ENCODE measurements at places on chromosomes 3 and 15. TPM values are rescaled to one million over a fixed set of nuclear protein-coding genes. Genes with fewer than 3 reads are reported as not detected.

DNA sequence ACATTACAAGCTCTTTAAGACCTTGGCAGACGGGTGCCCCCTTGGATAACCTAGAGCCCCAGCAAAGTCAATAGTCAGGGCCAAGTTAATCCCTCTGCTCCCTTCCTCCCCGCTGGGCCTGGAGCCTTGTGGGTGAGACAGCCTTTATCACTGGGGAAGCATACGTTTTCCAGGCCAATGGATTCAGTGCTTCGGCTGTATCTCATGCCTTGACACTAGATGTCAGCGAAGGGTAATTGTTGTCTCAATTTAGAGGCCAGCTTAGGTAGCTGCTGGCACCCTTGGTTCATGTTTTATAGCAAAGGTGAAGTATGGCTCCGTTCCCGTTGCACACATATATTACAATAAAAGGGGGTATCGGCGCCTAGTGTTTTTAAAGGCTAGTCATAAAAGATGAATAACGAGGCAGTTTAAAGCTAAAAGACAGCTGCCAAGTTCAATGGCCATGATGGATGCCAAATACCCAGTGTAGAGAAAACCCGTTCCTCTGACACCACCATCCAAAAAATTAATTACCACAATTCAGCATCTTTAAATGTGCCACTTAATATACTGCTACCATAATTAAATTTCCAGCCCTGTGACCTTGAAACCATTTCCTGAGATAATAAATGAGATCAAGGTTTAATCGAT, 52.3 kb upstream of the BNIP2 start:
- H3K4me3 ChIP-seq: no peak overlapping the region
- peaks cover 11% of the 10 kb centered on the region for H3K27me3 ChIP-seq
- no peak overlapping the region for H3K27ac ChIP-seq
- DNase-seq: no peak

GRCh38 chr3:122787872-122788271, 5.8 kb downstream of the HSPBAP1 start:
- peaks cover 2% of the 10 kb centered on the region for H3K4me1 ChIP-seq
- no peaks in the 10 kb centered on the region for H3K27me3 ChIP-seq
- no peak overlapping the region for H3K4me3 ChIP-seq
- H3K36me3 ChIP-seq: peaks cover 8% of the 10 kb centered on the region
- H3K27ac ChIP-seq: no peak overlapping the region

GRCh38 chr3:66934725-66935124, 63.4 kb upstream of the KBTBD8 start:
- no peak for DNase-seq
- H3K36me3 ChIP-seq: no peaks in the 10 kb centered on the region
- H3K27me3 ChIP-seq: peaks cover 7% of the 10 kb centered on the region
- H3K4me3 ChIP-seq: no peak overlapping the region

DNA sequence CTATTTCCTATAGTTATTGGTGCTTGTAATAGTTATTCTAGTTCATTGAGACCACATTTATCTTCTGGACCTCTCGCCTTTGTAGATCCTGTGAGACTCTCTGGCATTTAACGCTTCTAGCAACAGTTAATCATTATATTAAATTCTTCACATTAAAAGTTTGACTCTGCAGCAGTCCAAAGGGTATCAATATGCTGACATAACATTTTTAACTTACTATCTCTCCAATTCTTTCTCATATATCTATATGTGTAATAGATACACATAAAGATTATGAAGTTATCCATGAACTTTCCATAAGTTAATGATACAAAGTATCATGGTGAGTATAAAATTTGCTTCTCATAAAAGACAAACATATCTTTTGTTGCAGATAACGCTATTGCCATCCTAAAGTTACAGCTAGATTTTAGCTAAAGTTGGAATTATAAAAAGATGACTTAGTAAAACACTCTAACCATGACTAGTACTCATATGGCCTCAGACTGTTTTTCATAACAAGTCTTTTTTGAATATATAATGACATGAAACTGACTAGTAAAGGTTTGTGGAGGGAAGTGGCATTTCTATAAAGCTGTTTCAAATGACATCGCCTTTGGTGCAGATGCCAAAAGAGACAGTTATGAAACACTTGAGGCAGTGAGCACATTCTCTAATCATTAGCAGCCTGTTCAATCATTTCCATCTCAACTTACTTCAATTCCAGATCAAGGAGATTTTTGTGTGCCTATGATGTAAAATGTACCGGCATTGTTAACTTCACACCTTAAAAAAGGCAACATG, 379.3 kb upstream of the CBLB start:
- H3K36me3 ChIP-seq: no peaks in the 10 kb centered on the region
- no peaks in the 10 kb centered on the region for H3K4me1 ChIP-seq
- H3K4me3 ChIP-seq: no peak overlapping the region
- no peak overlapping the region for H3K27ac ChIP-seq
- DNase-seq: no peak

The SCN11A gene
- 0.24 TPM for total RNA-seq

The NRG4 gene
- not detected for total RNA-seq

The ITGA11 gene
- total RNA-seq: not detected
